Tracheal epithelial cell (primary cell): ENCODE measurements at places on chromosomes 16 and 17. TPM values are rescaled to one million over a fixed set of nuclear protein-coding genes. Genes with fewer than 3 reads are reported as not detected.

The SLC6A2 gene
- total RNA-seq = 0.24 TPM in 1 of 2 replicates, not detected in the other

The CD300LF gene
- not detected in 2 replicates for total RNA-seq

The KRTAP4-1 gene
- not detected in 2 replicates for total RNA-seq

The RPS15A gene
- 2,909 and 3,577 TPM in 2 replicates for total RNA-seq

The KCNH6 gene
- not detected in 2 replicates for total RNA-seq

The KRTAP4-11 gene
- not detected in 2 replicates for total RNA-seq

The OSGIN1 gene
- 1.7 and 1.9 TPM in 2 replicates for total RNA-seq

The SP6 gene
- 1.9 and 2.2 TPM in 2 replicates for total RNA-seq

The ALDH3A1 gene
- 11.3 and 111 TPM in 2 replicates for total RNA-seq

The WSB1 gene
- 88.0 and 269 TPM in 2 replicates for total RNA-seq

The RPH3AL gene
- 6.5 and 9.6 TPM in 2 replicates for total RNA-seq

The CES5A gene
- not detected in 2 replicates for total RNA-seq

The ELMO3 gene
- total RNA-seq = 43.7 and 49.2 TPM in 2 replicates

The TSNAXIP1 gene
- 0.85 TPM in 1 of 2 replicates, not detected in the other for total RNA-seq

The GPR142 gene
- not detected in 2 replicates for total RNA-seq
